ENCODE measurements at places on chromosomes 1 and 21. TPM values are rescaled to one million over a fixed set of nuclear protein-coding genes. Genes with fewer than 3 reads are reported as not detected.
A peak's percentile ranks its signal among the peaks of the same experiment; 100 is the strongest.

DNA sequence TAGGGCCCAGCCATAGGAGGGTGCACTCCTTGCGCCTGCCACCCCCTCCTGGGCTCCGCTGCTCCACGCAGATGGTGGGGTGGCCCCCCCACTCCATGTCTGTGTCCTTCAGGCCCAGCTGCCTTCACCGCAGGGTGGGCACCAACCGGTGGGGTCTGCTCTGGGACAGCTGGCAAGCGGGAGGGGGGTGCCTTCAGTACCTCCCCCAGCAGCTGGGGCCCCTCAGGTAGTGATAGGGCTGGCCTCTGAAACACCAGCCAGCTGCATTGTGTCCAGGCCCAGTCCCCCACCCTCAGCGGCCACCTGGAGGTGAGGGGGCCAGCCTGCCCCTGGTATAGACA lies 360 bp downstream of the GJC2 start:
- peak; percentile 31 for DNase-seq

- DNase-seq: no peak
These were observed 8.4 kb downstream of the PPP2R5A start for GRCh38 chr1:212293579-212293978.

- no peak for DNase-seq
These were observed 88.8 kb downstream of the MAST2 start for GRCh38 chr1:45892068-45892785.

GRCh38 chr1:96256130-96256790 lies 465.3 kb upstream of the PTBP2 start:
- DNase-seq: no peak

DYNLT5 gene
- polyA plus RNA-seq: 3.7 TPM

ASB17 gene
- polyA plus RNA-seq: not detected

All from left lung (tissue), 14 donors.